Naive thymus-derived CD8-positive, alpha-beta T cell (primary cell): ENCODE measurements at places on chromosomes 5 and 9.

DNA sequence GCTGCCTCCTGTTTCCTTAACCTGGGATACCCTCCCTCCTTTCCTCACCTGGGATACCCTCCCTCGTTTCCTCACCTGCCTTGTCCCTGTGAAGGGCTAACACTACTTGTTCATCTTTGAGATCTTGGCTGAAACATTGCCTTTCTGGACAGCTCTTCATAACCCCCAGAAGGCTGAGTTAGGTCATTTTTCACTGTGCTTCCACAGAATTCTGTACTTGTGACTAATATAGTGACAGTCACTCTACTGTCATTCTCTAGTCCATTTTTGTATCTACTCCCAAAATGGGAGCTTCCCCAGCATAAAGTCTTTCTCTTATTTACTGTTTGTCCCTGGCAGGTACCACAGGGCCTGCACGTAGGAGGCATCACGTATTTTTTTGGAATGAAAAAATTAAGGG, 21.5 kb upstream of the DAB2 start:
- no peak for DNase-seq

- no peak for DNase-seq
Measured at GRCh38 chr9:16679327-16679821, 191.1 kb downstream of the BNC2 start.

DNA sequence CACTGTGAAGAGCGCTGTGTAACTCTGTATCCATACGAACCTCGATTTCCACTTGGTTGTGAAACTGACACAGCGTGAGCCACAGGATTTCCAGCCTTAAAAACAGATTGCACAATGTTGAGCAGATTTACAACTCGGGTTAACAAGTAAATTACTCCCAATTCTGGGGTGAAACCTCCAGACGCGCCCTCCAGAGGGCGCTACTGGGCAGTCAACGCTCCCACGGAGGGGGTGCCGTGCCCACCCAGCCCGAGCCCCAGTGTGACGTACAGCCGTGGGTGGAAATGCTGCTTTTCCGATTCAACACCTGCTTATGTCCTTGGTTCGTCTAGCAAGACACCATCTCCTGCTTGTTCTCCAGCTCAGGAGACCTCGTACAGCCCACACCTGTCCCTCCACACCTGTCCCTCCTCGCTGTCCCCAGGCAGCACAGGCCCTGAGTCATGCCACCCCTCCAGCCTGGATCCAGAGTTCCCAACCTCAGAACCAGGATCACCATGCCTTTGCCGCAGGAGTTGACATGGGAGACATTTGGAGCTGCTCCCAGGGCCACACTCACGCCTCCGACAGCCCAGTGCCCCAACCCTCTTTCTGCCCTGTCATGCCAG, 34.4 kb upstream of the SLC6A3 start:
- DNase-seq, result peak; percentile 51

GRCh38 chr5:143828710-143829109, 16.7 kb downstream of the HMHB1 start:
- DNase-seq, result no peak

DNA sequence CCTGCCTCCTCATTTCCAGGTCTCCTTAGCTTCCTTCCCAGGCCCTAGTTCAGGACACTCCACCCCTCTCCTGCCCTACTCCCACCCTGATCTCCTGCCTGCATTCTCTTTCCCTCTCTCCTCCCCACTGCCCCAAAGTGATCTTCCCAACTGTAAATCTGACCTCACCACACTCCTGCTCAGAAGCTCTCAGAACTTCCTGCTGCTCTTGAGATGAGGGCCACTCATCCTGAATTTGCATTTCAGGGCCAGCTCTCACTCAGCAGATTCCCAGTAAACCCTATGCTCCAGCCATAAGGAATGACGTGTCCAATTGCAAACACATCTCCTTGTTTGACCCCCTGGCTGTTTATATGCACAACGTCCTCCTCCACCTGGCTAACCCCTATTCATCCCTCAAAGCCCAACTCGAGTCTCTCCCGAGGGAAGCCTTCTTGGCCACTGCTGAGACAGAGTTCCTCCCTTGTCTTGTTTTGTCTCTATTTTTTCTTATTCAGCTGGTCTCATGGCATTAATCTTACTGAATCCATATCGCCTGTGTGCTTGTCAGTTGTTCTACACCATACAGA, 95.0 kb downstream of the NSG2 start:
- DNase-seq, result no peak

- no peak for DNase-seq
Measured at GRCh38 chr5:9545136-9545991, 511 bp downstream of the SEMA5A start.

DNA sequence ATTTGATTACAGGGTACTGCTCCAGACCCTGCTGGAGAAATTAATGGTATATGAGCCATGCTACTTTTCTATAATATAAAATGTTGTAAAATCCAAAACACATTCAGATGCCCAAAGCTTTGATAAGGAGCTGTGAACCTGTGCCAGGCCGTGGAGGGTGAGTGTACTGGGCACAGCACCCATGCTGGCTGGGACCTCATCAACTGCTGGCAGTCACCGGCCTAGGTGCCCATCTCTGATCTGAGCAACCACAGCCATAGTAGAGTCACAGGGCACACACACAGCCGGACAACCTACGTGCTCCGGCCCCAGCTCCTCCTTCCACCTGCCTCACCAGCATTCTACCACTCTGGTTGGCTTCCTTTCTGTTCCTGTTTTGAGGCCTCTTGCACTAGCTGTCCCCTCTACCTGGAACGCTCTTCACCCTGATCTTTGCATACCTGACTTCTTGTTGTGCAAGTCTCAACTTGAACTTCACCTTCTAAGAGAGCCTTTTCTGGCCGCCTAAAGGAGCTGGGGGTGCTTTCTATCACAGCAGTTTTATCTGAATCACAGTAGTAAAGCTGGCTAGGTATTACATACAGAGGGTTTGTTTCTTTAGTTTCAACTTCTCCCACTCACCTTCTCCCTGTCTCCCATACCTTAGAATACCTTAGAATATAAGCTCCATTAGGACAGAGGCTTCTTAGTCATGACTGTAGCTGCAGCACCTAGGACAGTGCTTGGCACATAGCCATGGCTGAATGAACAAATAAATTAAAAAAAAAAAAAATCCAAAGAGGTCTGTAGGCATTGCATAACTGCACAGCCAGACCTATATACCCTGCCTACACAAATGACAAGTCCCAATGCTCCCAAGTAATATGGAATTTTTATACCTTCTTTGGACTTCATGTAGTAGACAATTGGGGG, 51.7 kb downstream of the MED27 start:
- DNase-seq, result no peak

DNA sequence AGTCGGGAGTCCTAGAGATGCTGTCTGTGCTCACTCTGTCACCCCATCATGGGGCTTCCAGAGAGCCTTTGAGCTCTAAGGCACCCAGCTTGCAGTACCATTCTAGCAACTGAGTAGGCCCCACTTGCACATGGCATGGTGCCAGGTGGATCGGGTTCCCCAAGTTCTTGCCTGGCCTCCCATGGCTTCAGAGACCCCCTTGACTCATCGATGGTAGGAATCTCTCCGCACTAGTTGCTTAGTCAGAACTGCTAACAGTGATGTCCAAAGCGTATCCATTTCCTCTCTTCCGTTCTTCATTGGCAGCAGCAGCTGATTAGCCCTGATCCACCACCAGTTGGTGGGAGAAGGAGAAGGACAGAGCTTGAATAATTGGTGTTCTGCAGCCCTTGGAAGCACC, 70.3 kb upstream of the RARS1 start:
- DNase-seq, result no peak

DNA sequence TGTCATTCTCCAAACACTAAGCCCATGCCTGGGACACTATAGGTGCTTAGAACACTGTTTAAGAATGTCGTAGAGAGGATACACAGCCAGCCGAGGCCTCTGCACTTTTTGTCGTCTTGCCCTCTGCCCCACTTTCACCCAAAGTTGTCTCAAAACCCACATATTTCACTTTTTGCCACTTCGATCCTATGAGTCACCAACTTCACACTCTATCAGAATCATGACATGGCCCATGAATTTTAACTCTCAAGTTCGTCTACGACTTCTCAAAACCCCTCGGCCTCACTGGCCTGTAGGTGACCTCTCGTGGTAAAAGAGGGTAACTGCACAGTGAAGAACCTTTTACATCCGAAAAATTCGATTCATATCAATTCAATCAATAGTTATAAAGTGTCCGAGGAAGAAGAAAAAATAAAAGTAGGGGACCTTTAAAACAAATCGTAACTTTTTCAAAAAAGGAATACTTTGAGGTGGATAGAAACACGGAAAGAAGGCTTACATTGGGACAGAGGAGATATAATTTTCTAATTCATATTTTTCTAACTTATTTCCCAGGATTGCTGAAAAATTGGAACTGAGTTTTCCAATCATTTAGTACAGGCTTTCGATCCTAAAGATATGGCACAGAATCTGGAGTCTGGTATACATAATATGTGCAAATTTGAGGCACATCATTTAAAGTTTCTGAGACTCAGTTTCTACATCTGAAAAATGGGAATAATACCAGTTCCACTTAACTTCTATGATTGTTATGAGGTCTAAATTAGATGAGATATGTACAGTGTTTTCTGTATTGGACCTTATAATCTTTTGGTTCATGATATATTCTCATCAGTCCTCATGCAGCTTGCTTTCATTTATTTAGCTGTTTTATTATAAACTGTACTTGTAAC, 122.6 kb downstream of the APBA1 start:
- peak; percentile 18 for DNase-seq
